ENCODE measurements at places on chromosomes 5 and 9.

DNA sequence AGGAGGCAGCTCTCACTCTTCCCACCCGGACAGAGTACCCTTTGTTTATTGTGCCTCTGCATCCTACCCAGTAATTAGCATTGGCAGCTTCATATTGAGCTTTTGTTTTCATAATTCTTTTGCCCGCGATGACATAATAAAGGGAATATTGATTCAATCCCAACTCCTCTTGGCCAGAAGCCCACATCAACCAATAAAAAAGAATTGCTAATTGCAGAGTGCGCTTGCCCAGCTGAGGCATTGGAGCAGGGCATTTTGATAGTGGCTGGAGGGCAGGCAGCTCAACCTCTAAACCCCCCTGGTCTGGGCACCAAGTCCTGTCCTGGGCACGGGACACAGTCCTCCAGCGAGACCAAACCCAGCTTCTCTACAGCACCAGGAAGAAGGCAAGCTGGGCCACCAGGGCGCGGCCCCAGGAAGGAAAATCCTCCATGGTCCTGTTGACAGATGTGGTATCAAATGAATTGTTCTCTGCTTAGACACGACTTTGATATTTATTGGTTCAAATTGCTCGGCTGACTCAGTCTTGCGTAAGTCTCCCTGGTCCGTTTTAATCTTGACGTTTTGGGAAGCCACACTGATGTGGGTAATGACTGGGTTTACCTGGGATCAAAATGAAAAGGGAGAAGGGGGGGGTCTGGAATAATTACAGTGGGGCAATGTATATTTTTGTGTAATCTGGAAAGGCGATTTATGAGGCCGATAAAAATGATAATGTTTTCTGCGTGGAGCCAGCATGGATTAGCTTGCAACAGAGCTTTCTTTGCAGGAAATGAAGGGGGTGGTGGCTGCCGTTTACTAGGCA, 220.7 kb upstream of the MSX2 start:
- no peak for DNase-seq

GRCh38 chr5:112221128-112221527, 197.9 kb downstream of the EPB41L4A start:
- DNase-seq, result no peak

DNA sequence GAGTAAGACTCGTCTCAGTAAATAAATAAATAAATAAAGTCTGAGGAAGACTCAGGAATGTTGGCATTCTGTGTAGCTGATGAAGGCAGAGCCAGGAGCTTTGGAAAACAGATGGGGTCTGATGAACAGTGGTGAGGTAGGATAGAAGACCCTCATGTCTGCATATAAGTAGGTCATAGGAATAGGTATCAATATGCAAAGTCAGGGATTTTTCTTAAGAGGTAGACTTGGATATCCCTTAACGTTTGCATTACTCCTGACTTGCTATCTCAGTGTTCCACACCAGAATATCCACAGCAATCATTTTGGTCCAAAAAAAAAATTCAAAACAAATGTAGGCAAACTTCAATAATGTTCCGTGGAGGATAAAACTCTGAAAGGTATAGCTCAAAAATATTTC, 31.3 kb upstream of the ZFYVE16 start:
- DNase-seq, result no peak

- DNase-seq, result no peak
Measured at GRCh38 chr5:93381057-93381456, 200.0 kb downstream of the NR2F1-AS1 start.

- no peak for DNase-seq
Measured at GRCh38 chr5:136030956-136031611, 2.3 kb downstream of the TGFBI start.

GRCh38 chr9:72539824-72540347, 18.5 kb downstream of the TMC1 start:
- DNase-seq, result no peak
